ENCODE measurements at places on chromosomes 7 and 10.

GRCh38 chr10:105042906-105043552 lies 401.9 kb downstream of the SORCS3 start:
- no peak for DNase-seq

- DNase-seq: peak; percentile 44
Observed at GRCh38 chr10:122648599-122649428, 50.8 kb downstream of the C10orf120 start.

DNA sequence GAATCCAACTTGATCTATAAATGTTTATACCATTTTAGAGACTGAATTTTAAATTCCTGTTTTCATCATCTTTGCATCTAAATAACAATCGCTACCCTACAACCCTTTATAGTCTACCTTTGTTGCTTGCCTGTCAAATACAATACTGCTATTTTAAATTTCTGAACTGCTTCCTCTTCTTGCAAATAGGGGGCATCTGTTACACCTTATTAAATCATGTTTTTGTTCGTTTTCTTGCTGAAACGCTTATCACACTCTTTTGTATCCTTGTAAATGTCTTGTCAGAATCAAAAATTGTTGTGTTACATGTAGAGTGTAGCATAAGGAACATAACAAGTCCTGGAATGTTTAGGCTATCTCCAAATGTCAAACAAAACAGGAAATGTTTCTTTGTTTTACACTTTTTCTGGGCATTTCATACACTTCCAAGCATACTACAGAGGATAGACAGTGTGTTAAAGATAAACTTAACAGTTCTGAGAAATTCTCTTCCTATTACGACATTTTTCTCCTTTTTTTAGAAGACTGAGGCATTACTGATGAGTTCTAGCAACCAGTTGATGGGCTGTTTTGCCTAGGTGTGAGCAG lies 281.3 kb downstream of the GPR158 start:
- no peak for DNase-seq

DNA sequence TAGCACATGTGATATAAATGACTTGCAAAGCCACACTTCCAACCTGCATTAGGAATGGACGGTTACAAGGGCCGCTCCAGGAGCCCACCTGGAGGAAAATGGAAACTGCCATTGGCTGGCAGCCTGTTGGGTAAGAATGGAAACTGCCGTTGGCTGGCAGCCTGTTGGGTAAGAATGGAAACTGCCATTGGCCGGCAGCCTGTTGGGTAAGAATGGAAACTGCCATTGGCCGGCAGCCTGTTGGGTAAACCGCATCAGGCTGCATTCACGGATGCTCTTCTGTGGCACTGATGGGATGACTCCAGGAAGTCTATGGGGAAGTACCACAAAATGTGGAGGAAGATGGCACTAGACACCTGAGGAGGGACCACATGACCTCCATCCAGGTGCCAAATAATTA lies 143.1 kb downstream of the DPP6 start:
- no peak for DNase-seq

All from SW480 (cell line).